ENCODE measurements at places on chromosomes 13 and 19.

- no peak for DNase-seq
Observed at GRCh38 chr13:79749566-79749965, 268.6 kb downstream of the NDFIP2 start.

GRCh38 chr13:101967216-101967615 is 434.6 kb downstream of the FGF14 start:
- no peak for DNase-seq

GRCh38 chr13:38223089-38223488 is 126.6 kb upstream of the UFM1 start:
- no peak for DNase-seq

DNA sequence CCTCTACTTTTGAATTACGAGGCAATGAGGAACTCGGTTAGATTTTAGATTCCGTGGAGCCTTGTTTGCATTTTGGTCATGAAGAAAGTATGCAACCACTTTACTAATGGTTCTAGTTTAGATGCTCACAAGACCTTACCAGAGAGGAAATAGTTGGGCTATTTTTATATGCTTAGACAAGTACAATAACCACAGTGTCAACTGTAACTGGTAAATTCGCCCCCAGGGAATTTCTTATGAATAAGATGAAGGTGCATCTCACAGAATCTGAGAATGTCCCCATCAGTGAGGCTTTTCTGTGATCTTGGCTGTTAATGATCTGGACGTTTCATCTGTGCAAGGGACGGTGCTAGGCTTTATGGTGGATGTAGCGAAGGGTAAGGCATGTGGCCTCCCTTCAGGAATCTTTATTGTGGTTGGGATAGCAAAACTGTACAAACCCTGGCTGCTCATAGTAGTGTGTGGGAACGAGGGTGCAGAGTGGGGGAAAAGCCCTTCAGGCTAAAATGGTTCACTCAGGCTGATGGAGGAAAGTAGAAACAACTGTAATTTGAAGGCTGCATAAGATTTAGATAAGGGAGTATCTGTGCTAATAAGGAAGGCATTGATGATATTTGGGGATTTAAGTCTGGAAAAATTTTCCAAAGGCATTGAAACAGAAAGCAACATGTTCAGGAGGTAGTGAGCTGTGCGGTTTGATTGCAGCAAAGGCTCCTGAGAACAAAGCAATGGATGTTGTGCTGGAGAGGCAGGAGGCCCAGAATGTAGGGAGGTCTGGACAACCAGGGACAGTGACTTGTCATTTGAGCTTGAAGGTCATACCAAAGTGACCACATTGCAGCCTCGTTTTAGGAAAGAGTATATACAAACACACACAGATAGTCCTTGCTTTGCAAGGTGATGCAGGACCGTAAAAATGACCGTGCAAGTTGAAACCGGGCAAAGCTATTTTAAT is 28.4 kb downstream of the UBAC2 start:
- DNase-seq, result no peak

DNA sequence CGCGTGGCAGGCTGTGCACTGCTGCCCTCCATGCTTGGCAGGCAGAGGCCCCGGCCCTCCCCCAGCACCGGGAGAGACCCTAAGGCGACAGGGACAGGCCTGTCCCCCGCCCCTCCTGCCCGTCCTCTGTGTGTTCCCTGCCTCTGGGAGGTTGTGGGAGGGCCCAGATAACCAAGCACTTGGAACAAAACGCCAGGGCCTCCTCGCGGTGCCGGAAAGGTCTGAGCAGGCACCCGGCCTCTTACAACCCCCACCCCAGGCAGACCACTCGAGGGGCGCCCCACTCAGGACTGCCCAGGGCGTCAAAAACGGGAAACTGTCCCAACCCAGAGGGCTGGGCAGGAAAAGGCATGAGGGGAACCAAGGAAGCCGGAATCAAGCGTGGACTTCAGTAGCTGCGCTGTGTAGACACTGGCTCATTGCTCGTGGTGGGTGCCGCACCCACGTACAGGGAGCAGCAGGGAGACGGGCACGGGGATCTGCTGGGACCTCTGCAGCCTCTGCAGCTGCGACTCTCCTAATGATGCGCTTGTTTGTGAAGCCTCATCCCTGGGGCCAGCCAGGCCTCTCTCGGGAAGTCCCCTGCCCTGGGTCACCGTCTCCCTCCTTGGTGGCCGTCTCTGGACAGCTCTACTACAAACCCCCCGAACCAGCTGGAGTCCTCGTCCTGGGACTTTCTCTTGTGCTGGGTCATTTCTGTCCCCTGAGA is 20.0 kb downstream of the GNA11 start:
- DNase-seq, result no peak

- no peak for DNase-seq
Observed at GRCh38 chr13:97946951-97947588, 6.4 kb upstream of the IPO5 start.

DNA sequence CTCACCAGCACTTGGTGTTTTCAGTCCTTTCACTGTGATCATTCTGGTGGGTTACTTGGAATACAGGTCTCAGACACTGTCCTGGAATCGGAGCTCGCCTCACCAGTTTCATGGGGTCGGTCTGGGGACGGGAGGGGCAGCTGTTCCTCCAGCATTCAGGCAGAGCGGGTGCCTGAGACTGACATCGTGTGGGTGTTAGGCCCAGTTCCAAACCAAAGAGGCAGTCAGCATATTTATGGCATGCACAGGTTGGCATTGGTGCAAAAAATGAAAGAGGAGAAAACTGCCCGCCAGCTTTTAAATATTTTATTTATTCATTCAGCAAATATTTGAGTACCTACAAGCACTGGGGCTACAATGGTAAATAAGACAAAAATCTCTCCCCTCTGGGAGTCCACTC is 20.1 kb downstream of the PLEKHF1 start:
- DNase-seq, result no peak

- DNase-seq, result no peak
Observed at GRCh38 chr13:45826731-45827130, 24.8 kb downstream of the SIAH3 start.

Data from stimulated activated CD4-positive, alpha-beta T cell treated with anti-CD3 and anti-CD28 coated beads, Interleukin-1b, Interleukin-23, amount 100 ng/mL, for 48 hours (primary cell).